ENCODE measurements at places on chromosomes 6 and 20.

GRCh38 chr6:38460186-38460585, 179.5 kb downstream of the BTBD9 start:
- no peak for DNase-seq

GRCh38 chr6:127784468-127784867, 116.4 kb downstream of the THEMIS start:
- DNase-seq: peak; percentile 16

- DNase-seq: no peak
These were observed 129.9 kb downstream of the LRFN2 start for GRCh38 chr6:40457261-40457660.

DNA sequence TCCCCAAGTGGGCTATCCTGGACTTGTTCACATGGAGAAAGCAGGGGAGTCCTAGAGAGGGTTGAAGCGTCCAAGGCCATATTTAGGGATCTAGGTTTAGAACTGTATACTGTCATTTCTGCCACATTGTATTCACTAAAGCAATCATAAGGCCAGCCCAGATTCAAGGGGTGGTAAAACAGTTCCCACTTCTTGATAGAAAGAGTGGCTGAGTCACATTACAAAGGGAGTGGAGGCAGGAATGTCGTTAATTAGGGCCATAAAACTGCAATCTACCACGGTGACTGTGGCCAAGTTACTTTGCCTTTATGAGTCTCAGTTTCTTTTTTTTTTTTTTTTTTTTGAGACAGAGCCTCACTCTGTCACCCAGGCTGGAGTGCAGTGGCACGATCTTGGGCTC, 7.4 kb upstream of the UBR2 start:
- DNase-seq: no peak

- DNase-seq: no peak
These were observed 64.7 kb upstream of the PRL start for GRCh38 chr6:22361576-22361975.

GRCh38 chr6:86459978-86460377, 477.4 kb upstream of the HTR1E start:
- DNase-seq: no peak

DNA sequence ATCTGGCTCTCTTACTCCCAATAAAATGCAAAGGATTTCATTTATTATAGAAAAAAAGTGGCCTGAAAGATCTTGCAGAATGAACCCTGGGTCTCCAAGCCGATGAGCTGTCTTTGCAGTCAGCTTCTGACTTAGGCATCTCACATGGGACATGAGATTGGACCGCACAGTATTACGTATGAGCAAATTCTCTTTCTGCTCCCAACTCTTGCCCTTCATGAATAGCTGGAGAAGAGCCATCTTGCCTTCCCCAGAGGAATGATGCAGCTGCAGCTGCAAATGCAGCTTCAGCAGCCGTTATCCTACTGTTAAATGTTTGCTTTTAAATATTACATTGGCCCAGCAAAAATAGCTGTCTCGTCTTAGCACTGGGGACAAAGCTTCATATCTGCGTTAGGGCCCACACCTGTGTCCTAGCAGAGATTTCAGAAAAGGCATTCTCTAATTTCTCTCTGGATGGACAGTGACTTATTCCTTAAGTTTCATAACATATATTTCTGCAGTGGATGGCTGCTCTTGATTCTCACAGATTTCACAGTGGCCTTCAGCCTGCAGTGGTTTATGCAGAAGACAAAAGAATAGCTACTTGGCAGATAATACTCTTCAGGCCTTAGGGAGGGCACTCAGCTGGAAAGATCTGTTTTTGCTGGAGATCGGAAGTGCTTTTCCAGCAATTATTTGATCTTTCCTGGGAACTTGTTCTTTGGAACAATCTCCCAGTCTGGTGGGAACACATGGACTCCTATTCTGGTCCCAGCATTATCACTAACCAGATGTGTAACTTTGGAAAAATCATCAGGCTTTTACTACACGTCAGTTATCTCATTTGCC, 129.2 kb downstream of the FYN start:
- DNase-seq: no peak

DNA sequence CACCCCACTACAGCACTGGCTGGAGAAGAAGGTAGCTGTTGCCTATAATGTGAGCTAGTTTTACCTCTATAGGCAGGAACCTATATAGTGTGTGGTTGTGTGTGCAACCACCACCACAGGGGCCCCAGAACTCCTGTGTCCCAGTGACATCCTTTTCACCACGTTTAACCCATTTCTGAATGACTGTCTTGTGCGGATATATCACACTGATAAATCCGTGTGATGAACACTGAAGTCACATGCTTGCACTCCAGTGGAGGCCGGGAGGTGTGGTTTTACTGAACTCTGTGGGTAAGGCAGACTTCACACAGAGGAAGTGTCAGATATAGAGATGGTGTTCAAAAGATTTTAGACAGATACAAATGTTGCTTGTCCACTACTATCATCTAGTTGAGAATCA, 32.5 kb downstream of the SDHAF4 start:
- peak; percentile 17 for DNase-seq

DNA sequence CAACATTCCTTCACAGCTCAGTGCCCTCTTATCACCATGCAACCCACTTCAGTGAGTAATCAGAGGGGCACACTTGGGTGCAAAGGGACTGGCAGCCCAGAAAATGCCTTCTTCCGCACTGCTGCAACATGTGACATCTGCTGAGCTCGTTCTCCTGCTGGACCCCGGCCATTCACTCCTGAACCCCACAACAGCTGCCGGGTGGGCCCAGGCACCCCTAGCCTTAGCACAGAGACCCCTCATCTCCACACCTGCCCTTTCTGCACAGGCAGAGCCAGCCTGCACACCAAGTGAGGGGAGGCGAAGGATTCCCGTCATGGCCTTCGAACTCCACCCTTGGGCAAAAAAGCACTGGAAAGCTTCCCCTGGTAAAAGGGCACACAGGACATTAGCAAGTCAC, 164.3 kb upstream of the RIN2 start:
- no peak for DNase-seq

DNA sequence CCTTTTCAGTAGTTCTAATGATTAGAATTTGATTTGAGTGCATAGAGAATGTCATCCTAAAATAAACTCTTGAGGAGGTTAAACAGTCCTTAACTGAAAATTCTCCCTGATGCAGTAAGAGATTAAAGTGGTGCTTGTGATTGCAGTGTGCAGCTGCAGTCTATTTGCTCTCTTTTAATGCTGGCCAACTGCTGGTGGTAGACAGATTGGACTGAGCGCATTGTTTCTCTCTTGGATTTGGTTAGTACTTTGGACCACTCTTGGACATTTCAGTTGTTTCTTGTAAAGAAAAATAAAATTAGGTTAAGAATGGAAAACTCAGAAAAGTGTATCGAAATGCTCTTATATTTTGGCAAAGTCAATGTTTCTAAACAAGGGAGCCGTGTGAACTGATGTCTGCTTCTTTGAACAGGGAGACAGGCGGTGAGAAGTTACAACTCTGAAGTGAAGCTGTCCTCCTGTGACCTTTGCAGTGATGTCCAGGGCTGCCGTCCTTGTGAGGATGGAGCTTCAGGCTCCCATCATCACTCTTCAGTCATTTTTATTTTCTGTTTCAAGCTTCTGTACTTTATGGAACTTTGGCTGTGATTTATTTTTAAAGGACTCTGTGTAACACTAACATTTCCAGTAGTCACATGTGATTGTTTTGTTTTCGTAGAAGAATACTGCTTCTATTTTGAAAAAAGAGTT, 127.2 kb downstream of the CD109 start:
- DNase-seq: no peak

GRCh38 chr6:34955442-34955841, 66.4 kb downstream of the ANKS1A start:
- no peak for DNase-seq

DNA sequence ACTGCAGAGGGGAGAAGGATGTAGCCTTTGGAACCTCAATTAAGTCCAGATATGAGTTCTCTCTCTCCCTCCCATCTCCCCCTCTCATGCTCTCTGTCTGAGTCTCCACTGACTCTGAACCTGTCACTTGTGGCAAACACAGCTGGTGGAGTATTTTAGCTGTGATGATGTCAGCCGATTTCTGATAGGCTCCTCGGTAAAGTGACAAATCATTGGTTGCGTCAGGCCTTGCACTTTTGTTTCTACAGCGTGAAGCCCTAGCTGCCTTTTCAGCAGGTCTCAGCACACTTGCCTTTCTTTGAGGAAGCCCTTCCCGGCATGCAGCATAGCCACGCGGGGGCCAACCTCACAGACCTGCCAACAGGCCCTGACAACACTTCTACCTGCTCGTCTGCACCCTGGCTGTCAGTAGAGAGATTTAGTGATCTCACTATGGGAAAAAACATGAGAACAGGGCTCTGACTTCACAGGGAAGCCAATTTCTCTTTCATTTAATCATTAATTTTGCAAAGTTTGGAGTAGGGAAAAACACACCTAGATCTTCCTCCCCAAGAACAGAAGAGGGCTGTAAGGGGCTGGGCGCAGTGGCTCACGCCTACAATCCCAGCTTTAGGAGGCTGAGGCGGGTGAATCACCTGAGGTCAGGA, 84.4 kb downstream of the GMPR start:
- DNase-seq: peak; percentile 86

DNA sequence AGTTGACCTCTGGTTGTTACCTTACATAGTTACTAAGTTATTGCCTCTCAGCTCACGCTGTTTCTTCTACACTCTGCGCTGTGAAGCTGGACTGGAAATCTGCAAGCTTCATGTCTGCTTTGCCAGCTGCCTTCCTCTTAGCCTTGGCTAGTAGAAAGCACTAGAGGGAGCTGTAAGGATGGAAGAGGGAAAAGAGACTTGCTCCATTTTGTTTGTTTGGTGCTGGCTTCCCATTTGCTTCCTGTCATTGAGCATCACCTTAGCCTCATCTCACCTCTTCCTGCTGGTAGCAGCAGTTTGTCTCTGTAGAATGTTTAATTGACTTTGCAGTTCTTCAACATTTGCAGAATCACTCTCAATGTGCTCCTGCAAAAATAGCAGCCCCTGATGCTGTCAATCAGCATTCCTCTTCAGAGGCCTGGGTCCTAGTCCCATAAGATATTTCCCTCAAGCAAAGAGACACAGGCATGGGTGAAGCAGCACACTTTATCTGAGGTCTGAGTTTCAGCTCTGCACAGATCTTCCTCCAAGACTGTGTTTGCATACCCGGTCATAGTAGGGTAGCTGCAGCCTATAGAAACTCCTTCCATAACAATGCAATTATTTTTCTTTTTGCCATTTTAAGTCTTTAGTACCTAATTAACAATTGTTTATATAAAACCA, 302.2 kb upstream of the EPHA7 start:
- no peak for DNase-seq

GRCh38 chr6:43831191-43831590, 61.2 kb downstream of the VEGFA start:
- no peak for DNase-seq

- DNase-seq: no peak
These were observed 58.2 kb upstream of the TNFAIP3 start for GRCh38 chr6:137808836-137809315.

GRCh38 chr6:108446629-108447150, 114.0 kb upstream of the FOXO3 start:
- DNase-seq: no peak

- no peak for DNase-seq
These were observed 195.9 kb downstream of the TENT5A start for GRCh38 chr6:81556551-81556950.

- no peak for DNase-seq
These were observed 141.5 kb downstream of the MYB start for GRCh38 chr6:135322427-135323201.

DNA sequence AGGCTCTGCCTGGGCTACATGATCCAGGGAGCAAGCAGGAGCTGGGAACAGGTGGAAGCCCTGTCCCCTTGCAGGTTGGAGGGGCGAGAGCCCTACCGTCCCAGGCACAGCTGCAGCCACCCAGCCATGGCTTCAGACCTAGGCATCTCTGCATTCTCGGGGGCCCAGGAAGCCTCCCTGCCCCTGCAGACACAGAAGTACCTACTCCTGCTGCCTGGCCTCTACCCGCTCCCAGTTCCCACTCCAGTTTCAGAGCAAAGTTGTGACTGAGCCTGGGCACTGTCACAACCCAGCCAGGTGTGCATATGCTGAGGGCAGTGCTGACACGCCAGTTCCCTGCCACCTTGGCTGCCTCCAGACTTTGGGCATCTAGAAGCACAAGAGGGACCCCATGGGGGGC, 645.9 kb downstream of the HTR1B start:
- DNase-seq: no peak

DNA sequence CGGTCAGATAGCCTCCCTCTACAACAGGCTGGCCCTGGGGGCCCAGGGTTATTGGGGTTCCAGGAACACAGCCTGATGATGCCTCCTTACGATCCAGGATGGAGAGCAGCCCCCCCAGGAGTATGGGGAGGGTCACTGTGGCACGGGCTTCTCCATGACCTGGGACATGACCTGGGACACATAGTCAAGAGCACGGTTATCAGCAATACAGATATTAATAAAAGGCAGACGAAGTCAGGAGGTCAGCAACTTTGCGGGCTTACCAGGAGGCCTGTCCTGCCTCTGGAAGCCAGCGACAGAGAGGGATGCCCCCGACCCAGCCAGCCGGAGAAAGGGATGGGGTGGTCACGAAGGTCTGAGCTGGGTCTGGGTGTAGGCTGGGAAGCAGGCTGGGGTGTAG, 795 bp downstream of the MMP24OS start:
- DNase-seq: no peak

- no peak for DNase-seq
These were observed 3.2 kb downstream of the TNFRSF6B start for GRCh38 chr20:63699466-63700198.

DNA sequence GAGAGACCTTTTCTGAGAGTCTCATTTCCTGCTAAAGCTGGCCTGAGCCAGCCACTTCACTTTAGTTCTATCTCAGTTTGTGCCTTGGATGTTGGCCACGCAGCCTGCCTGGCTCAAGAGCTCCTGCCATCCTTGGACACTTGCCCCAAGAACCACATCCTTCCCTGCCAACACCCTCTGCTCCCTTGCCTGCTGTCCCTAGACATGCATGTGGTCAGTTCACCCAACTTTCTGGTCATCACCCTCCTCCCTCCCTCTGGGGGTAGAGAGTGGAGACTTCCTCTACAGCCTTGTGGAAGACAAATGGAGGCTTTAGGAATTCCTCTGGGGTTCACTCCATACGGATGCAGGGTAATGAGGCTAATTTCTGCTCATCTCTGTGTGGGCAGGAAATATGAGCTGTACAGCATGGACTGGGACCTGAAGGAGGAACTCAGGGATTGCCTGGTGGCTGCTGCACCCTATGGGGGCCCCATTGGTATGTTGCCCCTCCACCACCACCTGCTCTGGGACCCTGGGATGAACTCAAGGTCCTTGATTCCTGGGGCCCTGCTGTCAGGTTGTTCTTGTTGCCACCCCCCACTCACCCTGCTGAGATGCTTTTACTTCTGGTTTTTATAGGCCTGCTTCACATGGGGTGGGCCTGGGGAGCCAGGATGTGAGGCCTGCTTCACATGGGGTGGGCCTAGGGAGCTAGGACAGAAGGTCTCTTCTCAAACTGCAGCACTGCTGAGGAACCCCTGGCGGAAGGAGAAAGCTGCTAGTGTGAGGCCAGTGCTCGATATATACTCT, 13.8 kb upstream of the PTPRA start:
- no peak for DNase-seq

GRCh38 chr6:107656883-107657282, 167.0 kb downstream of the SOBP start:
- no peak for DNase-seq
